Activated gamma-delta T cell treated with Interleukin-2 at 50 U/mL for 16 hours (primary cell): ENCODE measurements at places on chromosomes 12 and 14.

GRCh38 chr14:24368562-24369252 lies 723 bp downstream of the NFATC4 start:
- peak; percentile 26 for DNase-seq

- no peak for DNase-seq
These were observed 5.6 kb upstream of the HMGA2 start for GRCh38 chr12:65818454-65819382.

DNA sequence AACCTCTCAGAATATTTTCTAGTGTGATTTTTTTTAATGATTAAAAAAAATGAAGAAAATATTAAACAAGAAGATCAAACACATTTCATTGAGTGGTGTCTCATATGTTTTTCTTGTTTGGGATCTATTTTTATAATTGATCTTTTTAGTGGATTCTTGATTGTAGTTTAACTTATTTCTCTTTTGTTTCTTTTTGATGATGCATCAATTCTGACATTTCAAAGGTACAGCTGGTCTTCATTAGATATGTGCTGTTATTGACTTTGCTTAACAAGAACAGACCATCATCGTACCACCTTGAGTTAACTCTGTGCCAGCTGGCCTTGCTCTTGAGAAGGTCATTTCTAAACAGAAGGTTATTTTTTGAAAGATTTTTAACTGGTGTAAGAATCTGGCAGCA lies 45.8 kb upstream of the FGD4 start:
- DNase-seq, result no peak

GRCh38 chr12:54028314-54029201 lies at the start of gene HOXC6:
TSS of gene HOXC6 (plus strand) at chr12:54028440. CDS start at chr12:54028522, 82 bp downstream.
- DNase-seq, result no peak

GRCh38 chr12:12646483-12647072 lies 34.9 kb downstream of the CREBL2 start:
- DNase-seq, result no peak

- no peak for DNase-seq
These were observed 23.2 kb downstream of the ZFYVE1 start for GRCh38 chr14:73003681-73004080.

- no peak for DNase-seq
These were observed 934.4 kb downstream of the AACS start for GRCh38 chr12:125999628-126000027.

- DNase-seq, result no peak
These were observed 165.2 kb downstream of the TSPAN9 start for GRCh38 chr12:3242199-3242863.

GRCh38 chr12:105812366-105812765 lies 326.4 kb downstream of the NUAK1 start:
- no peak for DNase-seq

GRCh38 chr14:54567224-54567638 lies 303 bp downstream of the SAMD4A start:
- DNase-seq, result no peak

DNA sequence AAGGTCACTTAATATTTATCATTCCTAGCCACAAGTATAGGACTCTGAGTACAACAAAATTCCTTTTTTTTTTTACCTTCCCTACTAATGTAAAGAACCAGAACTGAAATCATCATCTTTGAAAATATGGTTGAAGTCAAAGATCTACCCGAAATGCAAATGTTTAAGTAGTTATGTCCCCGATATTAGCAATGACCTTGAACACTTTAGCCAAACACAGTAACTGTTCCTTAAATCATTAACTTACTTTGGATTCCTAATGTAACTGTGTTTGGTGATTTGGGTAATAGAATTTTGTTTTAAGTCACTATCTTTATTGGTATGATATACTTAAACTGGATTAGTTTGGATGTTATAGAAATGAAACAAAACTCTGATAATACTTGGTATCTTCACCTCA lies 14.4 kb downstream of the ITPR2 start:
- no peak for DNase-seq

- DNase-seq, result no peak
These were observed 276.2 kb downstream of the EMP1 start for GRCh38 chr12:13472690-13473089.

DNA sequence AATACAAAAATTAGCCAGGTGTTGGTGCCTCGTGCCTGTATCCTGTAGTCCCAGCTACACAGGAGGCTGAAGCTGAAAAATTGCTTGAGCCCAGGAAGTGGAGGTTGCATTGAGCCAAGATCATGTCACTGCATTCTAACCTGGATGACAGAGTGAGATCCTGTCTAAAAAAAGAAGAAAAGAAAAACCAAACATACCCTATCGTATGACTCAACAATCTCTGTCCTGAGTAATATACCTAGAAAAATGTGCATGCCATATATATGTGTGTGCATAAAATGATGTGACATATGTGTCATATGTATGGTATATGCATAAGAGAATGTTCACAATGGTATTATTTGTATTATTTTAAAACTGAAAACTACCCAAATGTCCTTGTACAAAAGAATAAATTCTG lies 261.5 kb upstream of the CLEC14A start:
- DNase-seq, result no peak

DNA sequence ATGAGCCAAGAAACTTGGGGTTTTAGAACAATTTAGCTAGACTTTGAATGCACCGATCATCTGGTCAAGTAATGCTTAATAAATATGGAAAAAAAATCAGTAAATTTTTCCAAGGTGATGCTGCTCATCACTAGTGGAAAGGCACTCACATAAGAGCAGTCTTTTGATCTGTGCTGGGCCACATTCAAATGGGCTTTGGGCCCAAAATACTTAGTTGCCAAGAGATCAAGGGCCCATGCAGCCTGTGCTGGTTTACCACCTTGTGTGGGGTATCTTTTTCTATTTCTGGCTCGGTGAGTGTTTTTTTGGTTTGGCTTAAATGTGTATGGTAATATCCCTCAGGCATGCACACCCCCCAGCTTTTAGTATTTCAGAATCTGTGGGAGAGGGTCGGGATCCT lies 943.2 kb downstream of the TMTC2 start:
- DNase-seq, result no peak

GRCh38 chr12:76255692-76256091 lies 92.5 kb downstream of the BBS10 start:
- DNase-seq, result no peak

- no peak for DNase-seq
These were observed 787.0 kb upstream of the TBX3 start for GRCh38 chr12:115470977-115471376.

GRCh38 chr14:23093991-23094665 lies 808 bp downstream of the ACIN1 start:
- DNase-seq, result no peak

- DNase-seq, result no peak
These were observed 70.2 kb upstream of the TCL1A start for GRCh38 chr14:95784137-95784536.

DNA sequence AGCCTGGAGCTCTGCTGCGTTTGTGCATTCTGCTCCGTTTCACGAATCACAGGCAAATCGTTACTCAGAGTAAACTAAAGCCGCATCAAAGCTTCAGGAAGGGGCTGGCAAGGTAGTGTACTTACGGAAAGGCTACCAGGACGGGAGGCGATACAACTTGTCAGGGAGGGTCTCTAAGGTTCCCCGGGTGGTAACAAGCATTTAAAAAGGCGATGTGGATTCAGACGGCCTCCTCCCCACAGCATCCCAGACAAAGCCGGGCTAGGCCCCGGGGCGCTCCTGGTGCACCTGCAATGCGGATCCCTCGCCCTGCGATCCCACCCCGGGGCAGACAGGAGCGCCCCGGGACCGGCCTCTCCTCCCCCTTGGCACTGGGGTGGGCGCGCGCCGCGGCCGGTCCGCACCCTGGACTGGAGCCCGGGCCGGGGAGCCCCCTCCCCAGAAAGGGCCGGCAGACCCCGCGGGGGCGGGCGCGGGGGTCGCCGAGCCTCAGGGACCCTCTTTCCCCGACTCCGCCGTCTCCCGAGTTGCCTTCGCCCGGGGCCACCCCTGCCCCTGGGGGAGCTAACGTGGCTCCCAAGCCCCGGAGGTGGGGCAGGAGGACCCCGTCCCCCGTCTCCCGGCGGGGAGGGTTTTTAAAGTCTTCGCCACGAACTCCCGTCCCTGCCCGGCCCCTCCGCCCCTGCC lies 718 bp downstream of the CCDC92 start:
- peak; percentile 35 for DNase-seq

GRCh38 chr14:60349663-60350365 lies 100.8 kb downstream of the PPM1A start:
- peak; percentile 11 for DNase-seq

DNA sequence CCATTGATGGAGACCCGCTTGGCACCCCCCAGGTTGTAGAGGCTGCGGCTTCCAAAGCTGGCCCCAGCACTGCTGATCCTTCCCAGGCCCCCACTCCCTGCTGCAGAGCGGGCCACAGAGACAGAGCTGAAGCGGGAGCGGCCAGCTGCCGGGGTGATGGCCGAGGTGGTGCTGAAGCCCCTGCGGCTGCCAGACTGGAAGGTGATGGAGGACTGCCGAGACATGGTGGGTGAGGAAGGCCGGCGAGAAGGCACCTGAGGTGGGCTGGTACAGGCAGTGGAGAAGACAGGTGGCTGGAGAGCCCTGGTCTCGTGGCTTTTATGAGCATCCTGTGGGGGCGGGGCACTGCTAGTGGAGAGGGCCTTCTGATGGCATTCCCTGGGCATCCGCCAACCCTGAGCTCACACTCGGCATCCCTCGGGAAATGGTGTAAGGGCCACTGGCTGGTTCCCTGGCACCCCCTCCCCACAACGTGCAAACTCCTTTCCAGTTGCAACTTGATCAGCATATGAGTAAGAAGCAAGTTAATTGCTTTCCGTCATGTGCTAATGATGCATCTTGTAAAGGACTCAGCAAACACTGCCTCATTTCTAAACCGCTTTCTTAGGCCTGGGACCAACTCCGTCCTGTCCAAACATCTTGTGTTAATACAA lies at the start of gene KRT75:
TSS of gene KRT75 (minus strand) at position 291 of the 653 bp plus-strand sequence. CDS start at position 224, 67 bp downstream.
- no peak for DNase-seq

DNA sequence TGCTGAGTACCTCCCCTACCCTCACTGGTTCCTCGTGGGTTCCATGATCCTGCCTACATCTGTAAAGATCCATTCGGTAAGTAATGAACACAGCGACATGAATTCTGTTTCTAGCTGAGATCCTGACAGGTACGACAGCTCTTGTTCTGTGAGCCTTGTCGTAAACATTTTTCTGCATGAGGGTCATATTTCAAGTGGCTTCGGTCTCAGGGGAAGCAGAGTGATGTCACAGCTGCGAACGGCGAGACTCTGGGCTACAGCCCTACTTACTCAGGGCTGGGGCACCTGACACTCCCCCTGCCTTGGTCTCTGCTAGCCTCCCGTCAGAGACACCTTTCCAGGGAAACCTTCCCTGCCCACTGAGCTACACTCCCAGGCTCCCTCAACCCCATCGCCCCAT lies 85.8 kb downstream of the RBM19 start:
- DNase-seq, result no peak
